Activated CD8-positive, alpha-beta memory T cell treated with anti-CD3 and anti-CD28 coated beads, Interleukin-2, amount 50 U/mL, for 4 hours (primary cell): ENCODE measurements at places on chromosomes 1 and 21.
A peak's percentile ranks its signal among the peaks of the same experiment; 100 is the strongest.

DNA sequence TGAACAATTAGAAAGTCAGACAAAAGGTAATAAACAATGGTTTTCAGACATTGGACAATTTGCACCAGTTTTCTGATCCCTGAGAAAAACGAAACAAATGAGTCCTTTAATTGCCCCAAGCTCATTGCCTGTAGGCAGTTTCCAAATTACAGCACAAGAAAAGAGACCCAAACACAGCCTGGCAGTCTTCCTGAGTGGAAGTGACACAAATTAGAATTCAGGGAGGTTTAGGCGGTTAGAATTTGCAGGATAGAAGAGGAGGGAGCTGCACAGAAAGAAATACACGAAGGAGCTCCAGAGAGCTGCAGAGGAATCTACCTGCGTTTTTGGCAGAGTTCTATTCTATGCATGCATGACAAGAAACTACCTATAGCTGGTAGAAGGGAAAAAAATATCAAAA lies 115.7 kb downstream of the PIGK start:
- no peak for DNase-seq

GRCh38 chr1:40987439-40988276 lies 8.2 kb downstream of the CTPS1 start:
- DNase-seq: no peak

DNA sequence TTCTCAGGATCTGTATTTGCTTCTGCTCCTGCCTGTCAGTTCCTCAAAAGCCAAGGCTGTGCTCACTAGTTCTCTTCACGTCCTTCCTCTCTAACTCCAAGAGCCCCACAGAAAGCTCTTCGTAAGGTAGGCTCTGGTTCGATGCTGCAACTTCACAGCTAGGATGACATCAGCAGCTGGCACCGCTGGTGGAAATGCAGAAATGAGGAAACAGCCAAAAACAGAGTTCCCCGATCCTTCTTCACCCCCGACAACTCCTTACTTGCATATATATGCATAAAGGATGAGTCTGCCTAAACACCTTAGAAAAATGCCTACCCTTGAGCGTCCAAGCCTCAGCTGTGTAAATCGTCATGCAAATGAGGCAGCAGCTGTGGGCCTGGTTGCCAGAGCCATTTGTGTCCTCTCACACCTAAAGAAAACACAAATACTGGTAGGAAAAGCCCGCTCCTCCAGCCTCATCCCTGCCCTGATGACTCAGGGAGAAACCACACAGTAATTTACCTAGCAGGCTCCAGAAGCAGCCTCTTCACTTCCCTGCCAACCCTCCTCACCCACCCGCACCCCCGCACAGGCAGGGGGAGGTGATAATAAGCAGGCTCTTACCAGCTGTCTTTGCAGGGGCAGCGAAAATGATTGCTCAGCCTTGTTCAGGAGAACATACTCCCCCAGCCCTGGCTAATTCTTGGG lies 28.2 kb downstream of the BATF3 start:
- DNase-seq: no peak

DNA sequence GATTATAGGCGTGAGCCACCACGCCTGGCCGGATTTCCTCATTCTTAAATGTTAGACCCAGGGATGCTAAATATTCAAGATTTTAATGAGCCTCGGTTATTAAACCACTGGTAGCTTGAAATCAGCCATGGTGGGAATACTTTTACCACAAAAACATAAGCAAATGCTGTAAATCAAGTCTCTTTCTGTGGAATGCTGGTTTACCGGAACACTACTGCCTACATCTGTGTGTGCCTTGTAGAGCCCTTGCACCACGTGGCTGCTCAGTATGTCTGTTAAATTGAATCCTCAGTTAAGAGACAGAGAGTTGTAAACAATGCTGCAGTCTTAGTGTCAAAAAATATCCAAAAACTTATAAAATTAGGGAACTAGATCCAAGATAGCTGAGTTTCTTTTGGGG lies 26.8 kb upstream of the CNN3 start:
- DNase-seq: no peak

GRCh38 chr1:107141491-107142126 lies 770 bp downstream of the NTNG1 start:
- DNase-seq: peak; percentile 18

DNA sequence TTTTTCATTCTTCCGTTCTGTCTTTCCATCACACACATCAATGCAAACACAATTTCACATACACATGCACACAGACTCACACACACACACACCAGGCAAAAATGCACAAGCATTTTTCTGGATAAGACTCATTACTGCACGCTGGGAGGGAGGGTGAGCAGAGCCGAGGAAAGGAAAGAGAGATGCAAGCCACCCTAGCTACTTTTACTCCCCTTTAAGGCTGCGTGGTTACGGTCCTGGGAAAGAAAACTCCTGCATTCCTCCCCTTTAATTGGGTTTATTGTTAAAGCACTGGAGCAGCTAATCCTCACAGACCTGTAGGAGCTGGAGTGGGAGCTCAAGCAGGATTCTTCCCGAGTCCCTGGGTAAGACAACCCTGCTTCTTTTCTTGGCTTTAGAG lies at the start of gene CAMK1G:
CAMK1G (plus strand) TSS at position 307 of the 400 bp plus-strand sequence. CDS start 11,270 bp downstream, outside the sequence.
- no peak for DNase-seq
